Liver (tissue), 10 donors: ENCODE measurements at places on chromosomes 3 and 15. TPM values are rescaled to one million over a fixed set of nuclear protein-coding genes. Genes with fewer than 3 reads are reported as not detected.

Gene SATB1
- 23.7 TPM for total RNA-seq

DNA sequence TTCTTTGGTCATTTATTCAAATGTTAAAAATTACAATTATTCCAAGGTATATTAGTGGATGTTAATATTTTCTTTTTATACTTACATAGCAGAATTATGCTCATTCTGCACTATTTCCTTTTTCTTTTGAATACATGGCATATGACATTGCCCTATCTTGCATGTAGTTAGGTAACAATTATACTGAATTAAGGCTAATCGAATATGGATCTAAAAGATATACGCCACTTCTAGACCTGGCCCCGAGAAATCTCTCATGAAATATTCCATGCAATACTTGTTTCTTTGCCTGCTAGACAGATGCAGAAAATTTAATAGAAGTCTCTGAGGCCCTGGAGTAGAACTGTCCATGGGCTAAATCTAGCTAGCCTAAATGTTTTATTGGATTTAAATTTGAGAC, 493.4 kb downstream of the OTOL1 start:
- DNase-seq, result no peak

DNA sequence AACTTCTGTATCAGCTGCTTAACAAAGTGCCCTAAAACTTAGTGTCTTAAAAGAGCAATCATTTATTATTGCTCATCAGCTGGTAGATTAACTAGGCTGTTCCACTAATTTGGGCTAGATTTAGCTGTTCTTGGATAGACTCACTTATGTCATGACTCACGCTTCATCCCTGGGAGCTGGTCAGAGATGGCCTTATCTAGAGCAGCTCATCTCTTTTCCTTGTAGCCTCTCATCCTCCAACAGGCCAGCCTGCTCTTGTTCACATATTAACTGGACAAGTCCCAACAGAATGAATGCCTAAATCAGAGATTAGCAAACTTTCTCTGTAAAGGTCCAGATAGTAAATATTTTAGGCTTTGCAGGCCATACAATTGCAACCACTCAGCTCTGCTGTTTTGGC, 66.9 kb upstream of the PLAAT1 start:
- DNase-seq, result no peak

DNA sequence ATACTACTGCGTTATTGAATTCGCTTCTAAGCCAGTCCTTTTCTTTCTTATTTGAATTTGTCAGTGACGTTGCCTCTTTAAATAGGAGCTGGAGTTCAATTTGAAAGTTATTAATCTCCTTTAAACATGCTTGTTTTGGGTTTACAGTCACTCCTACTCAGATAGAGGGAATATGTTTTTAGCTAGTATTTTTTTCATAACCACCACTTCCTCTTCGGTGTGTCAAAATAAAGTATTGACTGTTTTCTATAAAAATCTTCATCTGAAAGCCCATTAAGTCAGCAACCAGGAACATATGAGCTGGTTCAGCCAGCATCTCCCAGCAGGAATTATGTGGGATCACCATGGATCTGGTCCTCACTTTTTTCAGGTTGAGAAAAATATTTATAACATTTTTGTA, 772.9 kb downstream of the DIPK2A start:
- DNase-seq, result no peak

GRCh38 chr3:178002113-178002512, 534.1 kb upstream of the KCNMB2 start:
- DNase-seq, result no peak

DNA sequence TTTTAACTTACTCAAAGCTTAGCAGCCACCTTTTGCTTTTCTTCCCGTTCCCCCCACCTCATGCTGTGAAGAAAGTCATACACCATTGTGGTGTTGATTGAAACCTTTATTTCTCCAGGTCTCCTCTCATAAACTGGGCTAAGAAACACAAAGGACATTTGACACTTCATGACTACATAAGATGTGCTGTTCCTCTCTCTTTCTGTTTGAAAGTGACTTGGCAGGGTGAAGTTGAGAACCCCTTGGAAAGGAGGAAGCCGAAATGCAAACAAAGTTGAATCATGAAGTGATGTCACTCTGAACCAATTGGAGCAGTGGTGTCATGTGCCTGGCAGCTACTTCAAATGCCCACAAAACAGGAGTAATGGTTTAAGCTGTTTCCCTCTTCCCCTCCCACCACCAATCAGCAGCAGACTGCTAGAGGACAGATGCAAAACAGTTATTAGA, 174.7 kb downstream of the IGF1R start:
- no peak for DNase-seq

- DNase-seq, result no peak
These were observed 746.7 kb downstream of the NAALADL2 start for GRCh38 chr3:175605851-175606250.
